ENCODE measurements at places on chromosomes 1 and 21. TPM values are rescaled to one million over a fixed set of nuclear protein-coding genes. Genes with fewer than 3 reads are reported as not detected.

- no peak for DNase-seq
Observed at GRCh38 chr1:21045351-21045750, 131.3 kb downstream of the EIF4G3 start.

- no peak for DNase-seq
Observed at GRCh38 chr21:17460094-17460493, 52.7 kb upstream of the CXADR start.

DNA sequence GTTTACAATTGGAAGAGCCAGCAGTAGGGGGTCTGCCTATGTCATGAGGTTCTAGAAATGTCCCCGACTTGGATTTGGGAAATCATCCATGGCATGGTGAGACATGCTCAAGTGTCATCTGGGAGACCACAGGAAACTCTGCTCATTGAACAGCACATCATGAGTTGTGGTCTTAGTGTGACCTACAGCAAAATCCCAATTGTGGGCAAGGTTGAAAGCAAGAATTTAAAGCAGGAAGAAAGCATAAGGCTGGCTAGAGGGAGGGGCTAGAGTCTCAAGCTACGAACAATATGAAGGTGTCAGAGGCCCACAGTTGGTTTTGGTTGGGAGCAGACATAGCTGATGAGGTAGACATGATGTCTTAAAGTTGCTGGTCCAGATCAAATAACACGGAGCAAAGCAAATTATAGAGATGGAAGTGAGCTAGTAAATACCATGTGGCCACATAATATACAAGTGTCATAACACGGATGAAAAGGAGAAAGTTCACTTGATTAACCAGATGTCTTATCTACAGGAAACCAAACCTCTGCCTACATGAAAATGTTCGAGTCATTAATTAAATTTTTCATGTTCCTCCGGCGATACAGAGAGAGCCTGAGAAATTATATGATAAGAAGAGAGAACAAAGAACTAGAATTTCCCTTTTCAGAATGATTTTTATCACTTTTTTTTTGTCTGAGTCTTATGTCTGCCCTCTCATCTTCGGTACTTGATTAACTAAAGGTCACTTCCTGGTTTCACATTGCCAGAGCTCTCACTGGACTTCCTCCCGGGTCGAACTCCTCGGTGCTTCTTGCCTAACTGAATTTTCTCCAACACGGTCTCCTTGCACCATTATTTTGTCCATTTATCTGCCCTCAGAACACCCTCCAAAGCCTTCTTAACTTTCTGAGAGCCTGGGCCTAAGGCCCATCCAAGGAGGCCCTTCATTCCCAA lies 67.5 kb upstream of the DUSP10 start:
- peak; percentile 60 for DNase-seq

- DNase-seq = no peak
Observed at GRCh38 chr1:114457675-114458236, 53.2 kb downstream of the TRIM33 start.

DNA sequence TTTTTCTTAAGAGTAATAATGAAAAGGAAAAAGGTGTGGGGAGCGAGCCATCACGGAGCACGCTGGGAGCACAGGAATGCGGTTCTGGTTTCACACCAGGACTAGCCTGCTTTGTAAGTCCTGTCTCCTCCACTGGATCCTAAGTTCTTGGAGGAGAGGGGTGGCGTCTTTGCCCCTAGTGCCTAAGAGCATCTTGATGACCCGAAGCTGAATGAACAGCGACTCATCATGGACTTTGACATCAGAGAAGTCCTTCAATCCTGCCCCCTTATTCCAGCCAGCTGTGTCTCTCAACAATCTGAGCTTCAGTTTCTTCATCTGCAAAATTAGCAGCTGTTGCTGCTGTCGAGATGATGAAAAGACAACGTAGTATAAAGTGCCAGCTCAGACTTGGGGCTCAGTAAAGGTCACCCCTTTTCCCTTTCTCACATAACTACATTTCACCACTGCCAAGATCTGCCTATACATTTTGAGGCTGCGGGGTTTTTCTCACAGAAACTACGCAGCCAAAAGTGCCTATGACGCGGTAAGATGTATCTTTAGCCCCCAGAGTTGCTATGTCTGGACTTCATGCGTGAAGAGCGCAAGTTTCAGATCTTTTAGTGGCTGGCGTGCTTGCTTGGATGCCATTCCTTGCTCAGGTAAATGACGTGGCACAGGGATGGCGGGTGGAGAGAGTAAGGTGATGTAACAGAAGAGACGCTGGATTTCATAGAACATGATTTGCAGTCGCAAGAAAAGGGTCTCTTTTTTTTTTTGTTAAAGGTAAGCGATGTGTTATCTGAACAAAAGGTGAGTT lies 4.9 kb upstream of the PRDM2 start:
- DNase-seq = no peak

GRCh38 chr1:236836157-236836556 lies 41.1 kb downstream of the MTR start:
- DNase-seq = no peak

DNA sequence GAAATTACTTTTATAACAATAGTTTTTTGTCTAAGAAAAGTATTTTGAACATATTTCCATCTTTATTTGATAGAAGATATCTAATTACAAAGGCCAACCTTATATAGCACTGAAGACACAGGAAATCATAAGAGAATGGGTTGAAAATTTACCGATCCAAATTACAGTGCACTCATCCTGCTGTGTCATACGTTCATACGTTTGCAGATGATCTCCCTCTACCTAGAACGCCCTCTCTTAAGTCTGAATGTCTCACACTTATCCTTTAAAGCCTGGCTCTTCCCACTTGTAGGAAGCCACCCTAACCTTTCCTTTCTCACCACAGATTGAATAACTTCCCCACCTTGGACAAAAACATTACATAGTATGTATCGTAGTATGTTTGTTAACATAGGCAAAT lies 9.3 kb downstream of the ASH1L start:
- DNase-seq = no peak

GRCh38 chr1:59978026-59978425 lies 51.5 kb upstream of the CYP2J2 start:
- DNase-seq = no peak

GRCh38 chr1:245823408-245824147 lies 668.8 kb downstream of the KIF26B start:
- DNase-seq = peak; percentile 7

DNA sequence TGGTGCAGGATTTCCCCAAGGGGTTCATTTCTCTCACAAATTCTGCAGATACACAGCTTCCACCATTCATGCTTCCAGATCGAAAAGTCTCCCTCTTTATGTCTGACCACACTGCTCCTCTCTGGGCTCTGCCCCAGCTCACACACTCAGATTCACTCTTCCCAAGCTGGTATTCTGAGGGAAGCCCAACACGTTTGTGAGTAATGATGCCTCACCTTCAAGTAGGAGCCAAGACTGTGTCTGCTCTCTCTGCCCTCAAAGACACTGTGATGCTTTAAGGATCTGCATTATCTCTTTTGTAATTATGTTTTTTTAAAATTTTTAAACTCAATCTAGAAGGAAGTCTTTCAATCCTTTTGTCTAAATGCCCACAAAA lies 19.8 kb downstream of the PRAMEF11 start:
- peak; percentile 20 for DNase-seq

DNA sequence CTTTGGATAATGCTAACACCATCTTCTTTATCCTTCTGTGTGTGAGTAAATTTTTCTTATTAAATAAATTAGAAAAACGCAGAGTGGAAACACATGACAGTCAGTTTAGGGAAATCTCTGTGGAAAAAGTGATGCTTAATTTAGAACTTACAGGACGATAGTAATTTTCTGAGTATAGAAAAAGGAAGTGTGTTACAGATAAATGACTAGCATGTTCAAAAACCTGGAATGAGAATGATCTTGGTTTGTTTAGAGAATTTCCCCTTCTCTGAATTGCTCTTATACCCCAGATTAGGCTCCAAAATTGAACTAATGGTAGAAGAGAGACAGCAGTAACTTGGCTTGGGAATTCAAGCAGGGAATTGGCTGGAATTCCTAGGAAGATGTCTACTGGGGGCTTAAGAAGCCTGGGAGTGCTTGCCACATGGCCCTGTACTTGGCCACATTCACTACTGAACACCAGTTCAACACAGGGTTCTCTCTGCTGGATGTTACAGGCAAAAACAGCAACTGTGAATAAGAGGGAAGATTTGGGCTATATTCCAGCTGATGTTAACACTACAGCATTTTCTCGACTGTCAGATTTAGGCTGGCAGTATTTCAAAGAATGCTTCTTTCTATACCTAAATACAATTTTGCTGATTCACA lies 1004.2 kb downstream of the TTLL7 start:
- DNase-seq = no peak

GRCh38 chr1:116164604-116165368 lies 53.6 kb downstream of the MAB21L3 start:
- no peak for DNase-seq

GRCh38 chr1:40785446-40785845 lies 1.9 kb downstream of the KCNQ4 start:
- DNase-seq = no peak

DNA sequence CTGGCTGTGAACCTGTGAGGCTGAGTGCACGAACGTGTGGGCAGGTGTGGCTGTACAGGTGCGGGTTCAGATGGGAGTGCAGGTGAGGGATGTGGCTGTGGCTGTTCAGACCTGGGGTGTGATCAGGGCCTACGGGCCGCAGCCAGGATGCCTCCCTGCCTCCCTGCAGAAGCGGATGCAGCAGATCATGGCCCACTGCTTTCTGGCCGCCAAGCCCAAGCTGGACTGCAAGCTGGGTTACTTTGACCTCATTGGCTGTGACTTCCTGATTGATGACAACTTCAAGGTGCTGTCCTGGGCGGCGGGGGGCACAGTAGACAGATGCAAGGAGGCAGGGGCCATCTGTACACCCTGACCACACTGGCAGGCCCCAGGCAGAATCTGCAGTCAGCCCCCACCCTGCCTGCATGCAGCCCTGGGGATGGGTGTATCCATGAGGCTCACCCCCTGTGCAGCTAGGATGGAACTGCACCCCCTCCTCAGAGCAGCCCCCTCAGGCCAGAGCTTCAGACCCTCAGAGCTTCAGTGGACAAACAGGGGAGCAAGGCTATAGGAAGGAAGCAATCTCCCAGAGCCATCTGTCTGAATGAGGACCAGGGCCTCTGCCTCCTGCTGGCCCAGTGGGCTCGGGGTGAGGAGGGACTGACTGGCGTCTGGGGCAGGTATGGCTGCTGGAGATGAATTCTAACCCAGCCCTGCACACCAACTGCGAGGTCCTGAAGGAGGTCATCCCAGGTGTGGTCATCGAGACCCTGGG lies 9.8 kb downstream of the TNFRSF18 start:
- no peak for DNase-seq

DNA sequence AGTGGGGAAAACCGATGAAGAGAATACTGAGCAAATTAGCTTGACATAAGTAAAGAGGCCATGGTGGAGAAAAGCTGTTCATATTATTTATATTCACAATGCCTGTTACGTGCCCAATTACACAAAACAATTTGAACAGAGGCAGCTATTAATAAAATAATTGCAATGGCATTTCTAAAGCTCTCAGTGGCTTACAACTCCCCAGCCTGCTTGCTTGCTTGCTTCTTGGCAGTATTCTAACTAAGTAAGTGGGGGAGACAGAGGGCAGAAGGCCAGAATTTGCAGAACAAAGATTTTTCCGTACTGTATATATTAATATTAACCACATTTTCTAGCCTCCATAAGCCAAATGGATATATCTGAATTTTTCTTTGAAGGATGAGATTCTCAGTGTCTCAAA lies 12.9 kb downstream of the PTPN14 start:
- DNase-seq = no peak

- DNase-seq = no peak
Observed at GRCh38 chr1:184930232-184930631, 44.1 kb downstream of the NIBAN1 start.

- peak; percentile 10 for DNase-seq
Observed at GRCh38 chr1:216237927-216238542, 185.2 kb downstream of the USH2A start.

GRCh38 chr1:17635811-17636210 lies 96.3 kb downstream of the ARHGEF10L start:
- no peak for DNase-seq

GRCh38 chr1:237931581-237931980 lies 40.9 kb upstream of the ZP4 start:
- no peak for DNase-seq

GRCh38 chr1:67524143-67525052 lies 94.2 kb upstream of the SERBP1 start:
- DNase-seq = peak; percentile 10

DNA sequence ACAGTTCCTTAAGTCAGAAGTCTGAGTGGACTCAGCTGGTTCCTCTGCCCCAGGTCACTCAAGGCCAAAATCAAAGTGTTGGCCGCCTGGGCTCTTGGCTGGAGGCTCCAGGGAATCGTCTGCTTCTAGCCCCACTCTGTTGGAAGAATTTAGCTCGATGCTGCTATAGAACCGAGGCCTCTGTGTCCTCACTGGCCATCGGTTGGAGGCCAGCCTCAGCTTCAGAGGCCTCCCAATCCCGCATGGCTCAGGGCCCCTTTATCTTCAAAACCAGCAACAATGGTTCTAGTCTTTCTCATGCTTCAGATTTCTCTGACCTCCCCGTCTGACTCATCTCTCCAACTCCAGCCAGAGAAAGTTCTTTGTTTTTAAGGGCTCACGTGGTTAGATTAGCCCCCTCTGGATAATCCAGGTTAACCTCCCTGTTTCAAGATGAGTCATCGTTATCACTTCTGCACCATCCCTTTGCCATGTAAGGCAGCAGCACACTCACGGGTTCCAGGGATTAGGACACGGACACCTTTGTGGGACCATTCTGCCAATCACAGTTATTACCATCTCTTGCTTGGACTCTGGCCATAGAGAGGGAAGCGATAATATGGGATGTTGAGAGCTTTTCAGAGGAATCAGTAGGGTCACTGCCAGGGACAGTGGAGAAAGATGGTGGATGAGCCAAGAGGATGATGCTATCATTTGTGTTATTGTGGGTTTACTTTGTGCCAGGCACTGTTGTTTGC lies 13.6 kb downstream of the FHAD1 start:
- DNase-seq = peak; percentile 44

DNA sequence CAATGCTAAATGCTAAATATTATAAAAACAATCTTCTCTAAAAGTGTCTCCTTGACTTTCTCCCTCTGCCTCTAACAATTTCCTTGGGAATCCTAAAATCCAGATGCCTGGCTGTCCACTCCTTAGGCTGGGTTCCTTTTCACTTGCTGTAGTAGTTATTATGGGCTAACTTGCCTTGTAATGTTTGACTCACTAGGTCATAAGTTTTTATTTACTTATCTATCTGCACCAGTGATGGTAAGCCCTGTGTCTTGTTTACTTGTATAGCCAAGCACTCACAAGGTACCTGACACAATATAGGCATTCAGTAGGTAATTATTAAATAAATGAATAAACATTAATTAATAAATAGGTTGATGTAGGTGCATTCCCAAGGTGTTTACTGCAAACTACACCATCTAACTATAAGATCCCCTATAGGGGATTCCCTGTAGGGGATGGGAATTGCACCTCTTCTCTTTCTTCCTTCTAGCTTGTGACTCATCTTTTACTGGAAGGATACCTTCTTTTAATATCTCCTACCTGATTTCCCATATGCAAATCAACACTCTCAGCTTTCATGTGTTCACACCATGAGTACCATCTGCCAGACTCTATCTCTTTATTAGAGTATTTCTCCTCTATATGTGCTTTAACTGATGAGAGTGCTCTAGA lies 14.7 kb upstream of the CHIA start:
- DNase-seq = peak; percentile 60

GRCh38 chr1:211478376-211478775 lies 13.6 kb downstream of the RD3 start:
- DNase-seq = no peak

HENMT1 gene
- 1.1 TPM for total RNA-seq

NEXN gene
- total RNA-seq = 3.5 TPM

UBXN11 gene
- total RNA-seq = 19.4 TPM

NUP210L gene
- total RNA-seq = not detected

DNAI4 gene
- total RNA-seq = 1.6 TPM

ENAH gene
- 101 TPM for total RNA-seq

TP73 gene
- total RNA-seq = 2.6 TPM

Measured in PC-3 (cell line).